Ammon's horn (tissue), 1 donor: ENCODE measurements at places on chromosomes 2 and 18.

- DNase-seq, result no peak
Observed at GRCh38 chr2:162635706-162636105, 202.9 kb downstream of the KCNH7 start.

GRCh38 chr18:13643261-13643751 lies 83.1 kb downstream of the FAM210A start:
- DNase-seq, result no peak

GRCh38 chr2:150974864-150975263 lies 286.8 kb downstream of the RBM43 start:
- no peak for DNase-seq

DNA sequence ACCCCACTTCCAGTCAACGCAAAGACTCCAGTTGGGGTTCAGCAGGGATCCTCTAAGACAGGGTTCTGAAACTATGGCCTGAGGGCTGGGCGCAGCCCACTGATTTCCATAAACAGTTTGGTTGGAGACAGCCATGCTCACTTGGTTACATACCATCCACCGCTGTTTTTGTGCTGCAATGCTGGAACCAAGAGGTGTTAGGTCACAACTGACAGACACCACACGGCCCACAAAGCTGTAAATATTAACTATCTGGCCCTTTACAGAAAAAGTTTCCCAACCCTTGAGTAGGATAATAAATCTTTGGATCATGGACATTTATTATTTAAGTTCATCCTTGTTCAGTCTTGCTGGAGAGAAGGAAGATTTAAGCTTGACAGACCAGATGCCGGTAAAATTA lies 8.4 kb upstream of the CD226 start:
- no peak for DNase-seq

DNA sequence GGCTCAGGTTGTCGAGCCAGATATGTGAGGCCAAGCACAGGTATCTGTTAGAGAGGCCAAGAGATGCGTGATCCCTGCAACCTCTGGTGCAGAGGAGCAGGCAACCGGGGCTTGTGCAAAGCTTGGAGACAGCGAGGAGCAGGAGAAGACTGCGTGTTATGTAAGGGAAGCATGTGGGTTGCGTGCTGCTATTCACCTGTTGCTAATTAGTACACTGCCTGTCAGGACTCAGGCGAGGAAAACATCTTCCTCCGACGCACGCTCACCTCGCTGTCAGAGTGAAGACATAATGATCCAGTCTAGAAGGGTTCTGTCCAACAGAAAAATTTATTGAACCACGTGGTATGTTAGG lies 102.5 kb downstream of the HNRNPLL start:
- DNase-seq, result no peak

DNA sequence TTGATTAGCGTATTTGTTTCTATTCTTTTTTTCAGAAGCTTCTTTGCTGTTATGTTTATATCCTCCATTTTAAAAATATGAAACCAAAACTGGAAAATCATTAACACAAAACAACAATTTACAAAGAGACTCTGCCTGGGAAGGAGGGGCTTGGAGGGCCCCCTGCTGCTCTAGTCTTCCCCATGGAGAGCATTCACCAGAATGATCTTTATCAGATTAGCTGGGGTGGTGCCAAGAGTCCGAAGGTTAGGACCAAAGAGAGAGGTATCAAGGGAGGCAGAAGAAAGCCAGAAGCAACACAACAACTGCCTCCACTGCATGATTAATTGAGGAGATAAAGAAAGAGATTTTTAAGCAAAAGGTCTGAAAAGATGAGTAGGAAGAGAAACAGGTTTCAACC lies 218.6 kb downstream of the IRS1 start:
- no peak for DNase-seq

DNA sequence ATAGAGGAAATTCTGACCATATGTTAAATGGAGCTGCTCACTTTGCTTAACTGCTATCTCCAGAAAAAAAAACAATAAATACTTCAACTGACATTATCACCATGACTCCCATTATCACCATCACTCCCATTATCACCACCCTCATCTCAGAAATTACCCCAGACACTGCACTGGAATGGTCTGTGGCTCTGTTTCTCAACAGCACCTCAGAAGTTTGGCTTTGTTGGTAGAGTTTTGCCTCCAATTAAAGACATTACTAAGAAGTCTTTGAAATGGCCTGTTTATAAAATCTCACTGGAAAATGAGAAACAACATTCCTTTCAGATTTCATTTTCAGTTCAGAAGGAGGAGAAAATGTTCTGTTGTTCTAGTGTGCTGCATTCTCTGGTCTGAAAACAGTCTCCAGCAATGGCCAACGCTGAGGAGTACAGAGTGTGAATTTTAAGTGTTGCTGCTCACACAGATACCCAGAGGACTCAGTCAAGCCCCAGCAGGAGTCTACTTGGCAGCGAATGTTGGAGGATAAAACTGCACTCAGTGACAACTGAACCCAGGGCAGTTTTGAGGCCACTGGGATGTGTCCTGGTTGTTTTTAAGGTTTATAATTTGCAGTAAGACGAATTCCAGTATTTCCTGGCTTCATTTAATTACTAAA lies 364.5 kb upstream of the CDH2 start:
- peak; percentile 72 for DNase-seq

GRCh38 chr18:48391868-48392267 lies 17.3 kb downstream of the ZBTB7C start:
- DNase-seq, result peak; percentile 47

- DNase-seq, result peak; percentile 72
Observed at GRCh38 chr2:177334940-177335543, 57.5 kb upstream of the AGPS start.

GRCh38 chr2:16656784-16657391 lies 8.7 kb downstream of the CYRIA start:
- peak; percentile 82 for DNase-seq

DNA sequence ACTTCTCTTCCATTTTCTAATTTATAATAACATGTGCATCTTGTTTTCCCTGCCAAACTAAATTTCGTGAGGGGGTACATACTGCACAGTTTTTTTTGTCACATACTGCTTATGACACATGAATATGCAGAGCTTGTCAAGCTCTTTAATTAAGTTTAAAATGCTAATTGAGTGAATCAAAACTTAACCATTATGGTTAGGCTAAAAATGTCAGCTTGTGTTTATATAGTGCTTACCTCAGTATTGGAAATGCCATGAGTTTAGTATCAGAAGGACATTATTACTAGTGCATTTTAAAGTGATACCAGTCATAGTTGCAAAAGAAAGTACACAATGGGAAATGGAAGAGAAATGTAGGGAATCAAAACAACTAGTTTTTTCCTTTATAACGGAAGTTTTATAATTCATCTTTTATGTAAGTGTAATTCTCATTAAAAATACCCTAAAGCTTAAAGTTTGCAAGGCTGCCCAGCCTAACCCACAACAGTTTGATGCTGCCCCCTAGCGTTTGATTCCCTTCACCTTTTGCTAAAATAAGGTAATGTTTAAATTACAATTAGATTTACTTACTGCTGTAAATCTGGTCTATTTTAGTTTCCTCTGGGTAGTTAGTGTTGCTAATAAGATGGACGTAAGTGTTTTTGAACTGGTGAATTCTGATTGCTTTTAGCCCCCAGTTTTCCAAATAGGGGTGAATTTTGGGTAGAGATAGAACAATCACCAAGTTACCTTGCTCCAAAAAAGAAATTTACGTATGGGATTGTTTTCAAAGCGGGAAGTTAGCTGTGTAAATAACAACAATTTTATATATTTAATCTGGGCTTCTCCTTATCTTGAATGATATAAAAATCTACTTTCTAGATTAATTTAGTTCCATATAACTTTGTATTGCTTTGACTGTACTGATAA lies 3.2 kb downstream of the SLC39A10 start:
- peak; percentile 84 for DNase-seq

DNA sequence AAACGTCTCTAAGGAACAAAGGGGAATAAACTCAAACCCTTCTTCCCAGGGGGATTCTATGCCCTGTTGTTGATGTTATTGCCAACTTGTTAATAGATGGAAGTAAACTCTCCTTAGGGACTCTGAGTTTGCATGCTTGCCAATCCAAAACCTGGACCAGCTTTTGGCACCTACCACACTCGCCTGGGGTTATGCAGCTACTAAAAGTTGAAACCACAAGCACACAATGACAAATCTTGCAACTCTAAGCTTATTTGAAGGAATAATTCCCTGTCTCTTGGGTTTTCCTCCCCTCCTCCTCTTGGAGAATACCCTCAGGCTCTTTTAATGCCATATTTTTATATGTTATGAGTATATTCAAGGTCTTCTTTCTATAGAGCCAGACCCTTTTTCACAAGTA lies 484.1 kb downstream of the FBXO15 start:
- peak; percentile 5 for DNase-seq

GRCh38 chr2:229269146-229269545 lies 1.9 kb downstream of the PID1 start:
- DNase-seq, result no peak

- DNase-seq, result no peak
Observed at GRCh38 chr18:76064998-76065397, 430.0 kb downstream of the ZNF516 start.

DNA sequence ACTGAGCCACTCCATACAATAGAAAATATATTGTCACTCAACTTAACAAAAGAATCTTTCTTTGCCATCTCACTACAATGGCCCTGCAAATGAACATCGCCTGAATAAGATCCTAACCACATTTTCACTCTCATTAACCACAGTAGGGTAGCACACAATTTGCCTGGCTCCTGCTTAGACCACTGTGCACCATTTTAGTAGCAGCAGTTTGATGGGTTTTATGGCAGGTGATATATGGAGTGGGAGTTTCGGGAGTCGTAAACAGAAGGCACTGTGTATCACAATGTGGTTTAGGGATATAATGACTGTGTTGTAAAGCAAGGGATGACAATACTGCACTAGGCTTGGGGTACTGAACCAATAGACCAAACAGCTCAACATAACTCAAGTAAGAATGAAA lies 617.4 kb downstream of the BCL11A start:
- peak; percentile 7 for DNase-seq

DNA sequence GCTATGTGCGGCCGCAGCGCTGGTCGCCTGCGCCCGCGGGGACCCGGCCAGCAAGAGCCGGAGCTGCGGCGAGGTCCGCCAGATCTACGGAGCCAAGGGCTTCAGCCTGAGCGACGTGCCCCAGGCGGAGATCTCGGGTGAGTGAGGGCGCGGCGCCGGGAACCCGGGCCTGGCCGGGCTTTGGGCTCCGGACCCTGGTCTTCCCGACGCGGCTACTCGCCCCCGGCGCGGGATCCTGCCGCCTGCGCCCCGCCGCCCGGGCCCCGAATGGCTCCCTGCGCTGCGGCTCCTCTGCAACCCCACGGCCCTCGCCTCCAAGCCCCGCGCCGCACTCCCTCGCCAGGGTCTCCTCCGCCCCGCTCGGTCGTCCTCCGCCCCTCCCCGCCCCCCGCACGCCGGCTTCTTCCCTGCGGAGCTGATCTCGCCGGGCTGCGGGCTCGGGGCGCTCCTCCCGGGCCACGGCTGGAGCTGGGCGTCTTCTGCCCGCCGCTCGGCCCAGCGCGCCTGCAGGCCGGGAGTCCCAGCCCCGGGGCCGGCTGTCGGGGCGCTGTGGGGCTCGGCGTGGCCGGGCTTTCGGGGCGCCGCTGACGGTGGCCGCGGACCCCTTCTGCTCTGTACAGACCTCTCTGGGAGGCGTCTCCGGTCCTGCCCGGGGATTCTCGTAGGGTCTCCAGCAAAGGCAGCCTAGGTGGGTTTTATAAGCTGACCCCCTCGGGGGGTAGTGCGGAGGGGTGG lies 652 bp downstream of the GPC1 start:
- peak; percentile 10 for DNase-seq

DNA sequence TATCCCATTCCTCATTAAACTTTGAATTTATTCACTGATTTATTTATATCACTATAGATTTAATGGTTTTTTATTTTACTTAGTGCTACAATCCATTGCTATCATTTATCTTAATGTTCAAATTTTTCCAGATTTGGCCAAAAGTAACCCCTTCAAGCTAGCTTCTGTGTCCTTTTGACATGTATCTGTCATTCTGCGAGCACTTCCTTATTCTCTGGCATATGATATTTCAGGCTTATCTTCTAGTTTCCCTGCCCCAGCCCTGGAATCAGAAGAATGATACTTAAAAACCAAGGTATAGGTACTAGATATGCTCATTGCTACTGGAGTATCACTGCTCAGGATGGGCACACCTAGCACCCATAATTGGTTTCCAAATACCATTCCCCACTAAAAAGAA lies 28.5 kb downstream of the SRBD1 start:
- no peak for DNase-seq

DNA sequence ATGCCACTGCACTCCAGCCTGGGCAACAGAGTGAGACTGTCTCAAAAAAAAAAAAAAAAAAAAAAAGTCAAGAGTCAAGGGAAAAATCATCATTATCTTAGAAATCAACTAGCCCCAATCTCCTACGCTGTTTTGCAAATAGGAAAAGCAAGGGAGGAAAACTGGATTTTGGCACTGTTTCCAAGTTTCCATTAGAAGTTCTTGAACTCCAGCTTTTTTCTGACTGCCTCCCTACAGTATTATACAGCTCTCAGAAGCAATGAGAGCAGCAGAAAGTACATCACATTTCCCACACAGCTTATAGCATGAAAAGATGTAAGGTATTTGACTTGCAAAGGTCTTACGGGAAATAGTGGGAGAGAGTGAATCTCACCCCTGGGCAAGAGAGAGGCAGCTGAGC lies 127.8 kb downstream of the OSR1 start:
- DNase-seq, result no peak

DNA sequence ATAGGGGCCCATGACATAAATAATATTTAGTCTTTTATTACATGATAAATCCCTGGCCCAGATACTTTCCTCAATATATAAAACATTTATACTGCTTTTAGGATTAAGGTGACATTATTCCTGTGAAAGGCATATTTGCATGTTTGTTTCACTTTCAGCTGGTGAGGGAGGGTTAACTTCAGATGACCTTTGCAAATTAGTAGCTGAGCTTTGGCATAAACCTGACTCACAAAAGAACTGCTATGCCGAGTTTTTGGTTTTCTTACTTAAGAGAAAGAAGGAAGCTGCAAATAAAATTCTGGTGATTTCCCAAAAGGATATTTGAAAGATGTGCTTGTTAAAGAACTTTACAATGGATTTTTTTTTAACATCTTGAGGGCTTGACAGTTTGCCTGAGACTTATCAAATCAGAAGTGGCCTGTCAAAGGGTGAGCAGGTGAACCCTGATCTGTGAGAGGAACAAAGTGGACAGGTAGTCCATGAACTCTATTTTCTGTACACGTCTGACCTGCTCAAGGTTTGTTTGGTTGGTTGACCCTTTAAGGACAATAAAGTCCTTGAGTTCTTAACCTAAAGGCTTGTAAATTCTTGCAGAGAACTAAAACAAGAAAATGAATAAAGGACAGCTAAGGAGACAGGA lies 93.5 kb downstream of the FAM124B start:
- DNase-seq, result no peak
